ENCODE measurements at places on chromosomes 3 and 15.

DNA sequence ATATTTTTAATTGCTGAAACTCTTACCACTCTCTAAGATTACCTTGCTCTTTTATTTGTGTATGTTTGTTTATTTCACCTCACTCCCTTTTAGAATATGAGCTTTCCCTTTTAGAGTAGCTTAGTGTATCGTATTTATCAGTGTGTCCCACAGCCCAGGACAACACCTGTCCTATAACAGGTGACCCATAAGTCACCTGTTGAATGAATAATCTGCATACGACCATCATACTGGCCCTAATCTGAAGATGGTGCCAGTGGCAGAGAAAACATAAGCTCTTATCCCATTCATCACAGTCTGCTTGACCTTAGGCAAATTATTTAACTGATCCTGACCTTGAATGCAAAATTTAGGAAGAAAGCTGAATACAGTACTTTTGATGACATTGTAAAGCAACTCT lies 254.6 kb upstream of the NR2F2 start:
- DNase-seq, result no peak

DNA sequence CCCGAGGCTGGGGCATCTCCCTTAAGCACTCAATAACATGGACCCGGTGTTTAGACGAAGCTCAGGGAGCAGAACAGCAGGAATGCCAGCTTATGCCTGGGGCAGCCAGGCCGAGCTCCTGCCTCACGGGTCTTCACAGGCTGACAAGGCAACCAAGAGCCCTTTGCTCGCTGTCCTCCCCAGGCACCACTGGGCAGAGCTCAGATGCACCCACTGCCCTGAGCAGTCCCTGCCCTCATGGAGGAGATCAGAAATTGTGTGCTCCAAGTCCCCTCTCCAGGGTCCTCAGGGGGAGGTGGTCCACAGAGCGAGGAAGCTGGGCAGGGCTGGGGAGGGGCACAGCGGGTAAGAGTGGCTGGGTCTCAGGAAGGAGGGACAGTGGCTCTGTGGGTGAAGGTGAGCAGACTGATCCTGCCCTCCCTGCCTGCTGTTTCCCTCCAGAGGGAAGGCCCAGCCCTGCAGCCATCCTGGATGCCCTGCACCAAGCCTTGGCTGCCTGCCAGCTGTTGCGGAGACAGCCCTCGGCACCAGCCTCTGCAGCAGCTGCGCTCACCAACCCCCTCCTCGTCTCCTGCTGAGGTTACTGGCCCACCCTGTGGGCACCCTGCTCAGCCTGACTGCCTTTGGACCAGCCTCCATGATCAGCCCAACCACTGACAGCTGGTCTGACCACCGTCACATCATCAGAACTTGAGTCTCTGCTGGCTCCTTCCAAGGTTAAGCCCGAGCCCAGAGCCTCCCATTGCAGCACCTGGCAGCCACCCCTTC lies 21.1 kb upstream of the GP9 start:
- DNase-seq, result no peak

DNA sequence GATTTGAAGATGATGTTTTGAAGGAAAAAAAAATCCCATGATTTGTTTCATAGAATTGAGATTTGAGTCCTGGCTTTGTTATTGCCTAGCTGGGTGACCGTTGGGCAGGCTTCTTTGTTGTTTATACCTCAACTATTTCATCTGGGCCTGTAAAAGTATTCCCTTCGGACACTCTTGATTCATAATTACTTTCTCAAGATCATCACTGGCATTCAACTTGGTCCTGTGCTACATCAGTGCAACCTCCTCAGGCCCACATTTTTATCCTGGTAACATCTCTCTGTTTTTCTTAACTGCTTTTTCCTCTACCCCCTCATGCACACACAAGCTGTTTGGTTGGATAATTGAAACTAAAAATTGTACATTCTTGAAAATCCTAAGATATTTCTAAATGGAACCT lies 67.5 kb upstream of the P3H2 start:
- DNase-seq, result no peak

GRCh38 chr3:88195951-88196434 lies 46.2 kb downstream of the C3orf38 start:
- no peak for DNase-seq

DNA sequence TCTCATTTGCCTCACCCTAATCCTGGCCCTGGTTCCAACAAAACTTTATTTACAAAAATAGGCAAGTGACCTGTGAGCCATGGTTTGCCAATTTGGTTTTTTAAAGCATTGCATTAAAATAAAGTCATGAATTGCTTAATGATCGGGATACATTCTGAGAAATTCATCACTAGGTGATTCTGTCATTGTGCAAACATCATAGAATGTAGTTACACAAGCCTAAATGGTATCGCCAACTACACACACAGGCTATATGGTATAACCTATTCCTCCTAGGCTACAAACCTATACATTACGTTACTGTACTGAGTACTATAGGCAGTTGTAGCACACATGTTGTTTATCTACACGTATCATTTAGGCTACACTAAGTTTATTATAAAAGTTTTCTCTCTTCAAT lies 45.9 kb upstream of the SSR3 start:
- DNase-seq, result no peak

DNA sequence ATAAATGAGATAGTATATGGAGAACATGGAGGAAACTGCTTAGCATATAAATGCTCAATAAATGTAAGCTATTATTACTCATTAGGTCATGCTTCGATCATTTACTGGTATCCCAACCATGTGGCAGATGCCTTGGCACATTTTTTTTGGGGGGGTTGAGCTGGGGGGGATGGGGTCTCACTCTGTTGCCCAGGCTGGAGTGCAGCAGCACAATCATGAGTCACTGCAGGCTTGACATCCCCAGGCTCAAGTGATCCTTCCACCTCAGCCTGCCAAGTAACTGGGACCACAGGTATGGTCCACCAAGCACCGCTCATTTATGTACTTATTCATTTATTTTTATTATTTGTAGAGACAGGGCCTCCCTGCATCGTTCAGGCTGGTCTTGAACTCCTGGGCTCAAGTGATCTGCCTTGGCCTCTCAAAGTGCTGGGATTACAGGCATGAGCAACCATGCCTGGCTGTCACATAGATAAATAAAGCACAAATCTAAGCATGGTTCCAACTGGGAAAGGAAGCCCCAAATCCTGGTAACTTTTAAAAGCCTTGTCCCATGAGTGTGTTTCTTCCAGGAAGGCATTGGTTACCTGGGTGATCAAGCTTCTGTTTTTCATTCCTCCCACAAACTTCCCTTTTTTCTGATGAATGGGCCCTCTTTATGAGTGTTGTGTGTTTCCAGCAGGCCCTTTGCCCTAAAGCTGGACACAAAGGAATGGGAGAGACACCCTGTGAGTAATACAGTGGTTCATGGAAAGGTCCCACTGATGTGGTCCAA lies 147.4 kb upstream of the UMPS start:
- DNase-seq, result no peak

DNA sequence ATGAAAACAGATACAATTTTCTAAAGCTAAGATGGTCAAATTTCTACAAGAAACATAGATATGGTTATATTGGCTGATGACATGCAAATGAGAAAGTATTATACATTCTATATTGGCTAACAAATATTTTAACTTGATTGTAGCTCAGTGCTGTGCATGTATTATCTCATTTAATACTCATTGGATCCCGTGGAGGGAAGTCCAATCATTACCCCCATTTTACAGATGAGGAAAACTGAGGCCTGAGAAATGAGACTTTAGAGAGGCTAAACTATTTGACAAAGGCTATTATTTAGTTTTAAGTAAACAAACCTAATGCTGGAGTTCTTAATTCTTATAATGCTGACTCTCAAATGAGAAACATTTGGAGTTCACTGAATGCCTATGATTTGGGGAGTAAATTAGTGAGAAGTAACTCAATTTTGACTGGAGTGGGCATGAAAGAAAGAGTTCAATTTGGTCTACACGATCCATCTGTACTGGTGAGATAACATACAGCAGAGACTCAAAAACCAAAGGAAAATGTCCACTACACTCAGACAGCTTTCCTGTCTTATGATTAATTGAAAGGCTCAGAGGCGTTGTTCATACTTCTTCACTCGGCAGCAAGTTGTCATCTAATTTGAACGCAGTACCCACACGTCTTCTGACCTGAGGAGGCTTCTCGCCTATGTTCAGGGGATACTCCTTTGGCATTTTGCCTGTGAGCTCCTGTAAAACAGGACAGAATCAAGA lies 72.2 kb upstream of the LMOD3 start:
- DNase-seq, result no peak

GRCh38 chr15:90046911-90047392 lies 45.8 kb downstream of the ZNF710 start:
- DNase-seq, result no peak

DNA sequence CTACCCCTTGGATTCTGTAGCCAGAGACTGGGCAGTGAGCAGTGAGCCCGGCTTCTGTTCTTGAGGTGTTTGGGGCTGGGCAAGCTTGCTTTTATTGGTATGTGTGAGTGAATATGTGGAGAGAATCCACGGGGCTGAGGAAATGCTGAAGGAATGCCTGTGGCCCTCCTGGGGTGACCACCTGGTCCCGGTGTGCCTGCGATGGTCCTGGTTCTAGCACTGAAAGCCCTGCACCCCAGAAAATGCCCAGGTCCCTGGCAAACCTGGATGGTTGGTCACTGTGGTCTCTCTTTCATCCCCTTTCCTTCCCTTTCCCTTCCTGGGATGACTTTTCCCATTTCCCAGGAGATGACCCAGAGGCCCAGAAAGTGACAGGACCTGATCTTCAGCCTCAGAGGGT lies 4.2 kb downstream of the ZBTB47 start:
- no peak for DNase-seq

GRCh38 chr15:96343113-96344059 lies 12.9 kb downstream of the NR2F2 start:
- DNase-seq, result no peak

- DNase-seq, result no peak
These were observed 542.9 kb downstream of the FHIT start for GRCh38 chr3:60708191-60708975.

DNA sequence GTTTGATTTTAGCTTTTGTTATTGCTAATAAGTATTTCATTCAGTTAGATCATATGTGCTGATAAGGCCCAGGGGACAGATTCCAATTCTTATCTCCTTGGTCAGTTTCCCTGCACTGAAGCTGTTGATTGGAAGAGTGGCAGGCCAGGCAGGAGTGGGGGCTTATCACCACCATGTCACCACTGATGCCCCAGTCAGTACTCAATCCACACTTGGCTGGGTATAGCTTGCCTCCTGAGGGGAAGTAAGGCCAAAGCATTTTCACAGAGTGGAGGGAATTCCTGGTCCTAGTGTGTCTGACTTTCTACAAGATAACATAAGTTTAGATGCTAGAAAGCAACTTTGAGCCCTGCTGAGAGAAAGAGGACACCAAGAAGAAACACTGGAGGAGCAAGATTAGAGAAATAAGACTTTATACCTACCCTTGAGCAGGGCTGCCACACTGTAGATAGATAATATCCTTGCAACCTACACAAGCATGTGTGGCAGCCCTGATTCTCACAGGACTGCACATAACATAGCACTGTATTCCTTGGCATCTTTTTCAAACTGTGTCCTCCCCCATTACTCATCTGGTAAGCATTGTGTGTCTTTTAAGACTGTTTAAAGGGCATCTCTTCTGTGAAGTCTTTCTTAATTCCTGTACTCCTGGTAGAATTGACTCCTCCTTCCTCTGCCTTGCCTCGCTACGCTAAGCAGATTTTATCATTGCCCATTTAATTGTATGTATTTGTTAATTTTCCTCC lies 24.3 kb downstream of the OXNAD1 start:
- no peak for DNase-seq

GRCh38 chr15:77753281-77753873 lies 120.7 kb upstream of the LINGO1 start:
- DNase-seq, result no peak

DNA sequence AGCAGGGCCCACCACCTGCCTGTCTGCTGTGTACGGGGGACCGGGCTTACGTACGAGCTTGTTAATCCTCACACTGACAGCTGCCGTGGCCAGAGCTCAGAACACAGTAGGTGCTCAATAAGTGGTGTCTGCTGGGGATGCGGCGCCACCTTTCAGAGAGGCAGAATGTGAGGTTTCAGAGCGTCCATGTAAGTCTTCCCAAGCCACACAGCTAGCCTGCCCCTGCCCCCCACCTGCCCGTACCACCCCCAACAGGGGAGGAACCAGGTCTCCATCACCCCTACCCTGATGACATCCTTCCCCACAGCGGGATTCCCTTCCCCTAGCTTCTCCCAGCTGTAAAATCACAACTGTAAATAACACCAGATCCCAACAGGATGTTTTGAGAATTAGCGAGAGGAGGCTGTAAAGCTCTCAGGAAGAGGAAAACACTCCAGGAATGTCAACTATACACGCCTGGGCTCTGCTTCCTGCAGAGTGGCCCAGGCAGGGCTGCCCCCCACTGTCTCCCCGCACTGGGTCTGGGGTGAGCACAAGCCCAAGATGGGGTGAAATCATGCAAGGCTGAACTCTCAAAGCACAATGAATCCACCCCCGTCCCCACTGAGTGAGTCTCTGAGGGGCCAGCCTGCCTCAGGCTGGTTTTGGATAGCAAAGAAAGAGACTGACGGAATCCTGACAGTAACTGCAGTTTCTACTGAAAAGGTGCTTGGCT lies 250.1 kb upstream of the LYSMD4 start:
- no peak for DNase-seq

- DNase-seq, result no peak
These were observed 32.9 kb downstream of the WNT7A start for GRCh38 chr3:13846716-13847570.
